ENCODE measurements at places on chromosomes 3 and 15. TPM values are rescaled to one million over a fixed set of nuclear protein-coding genes. Genes with fewer than 3 reads are reported as not detected.

- no peak for DNase-seq
Observed at GRCh38 chr15:83813682-83814081, 159.8 kb downstream of the ADAMTSL3 start.

DNA sequence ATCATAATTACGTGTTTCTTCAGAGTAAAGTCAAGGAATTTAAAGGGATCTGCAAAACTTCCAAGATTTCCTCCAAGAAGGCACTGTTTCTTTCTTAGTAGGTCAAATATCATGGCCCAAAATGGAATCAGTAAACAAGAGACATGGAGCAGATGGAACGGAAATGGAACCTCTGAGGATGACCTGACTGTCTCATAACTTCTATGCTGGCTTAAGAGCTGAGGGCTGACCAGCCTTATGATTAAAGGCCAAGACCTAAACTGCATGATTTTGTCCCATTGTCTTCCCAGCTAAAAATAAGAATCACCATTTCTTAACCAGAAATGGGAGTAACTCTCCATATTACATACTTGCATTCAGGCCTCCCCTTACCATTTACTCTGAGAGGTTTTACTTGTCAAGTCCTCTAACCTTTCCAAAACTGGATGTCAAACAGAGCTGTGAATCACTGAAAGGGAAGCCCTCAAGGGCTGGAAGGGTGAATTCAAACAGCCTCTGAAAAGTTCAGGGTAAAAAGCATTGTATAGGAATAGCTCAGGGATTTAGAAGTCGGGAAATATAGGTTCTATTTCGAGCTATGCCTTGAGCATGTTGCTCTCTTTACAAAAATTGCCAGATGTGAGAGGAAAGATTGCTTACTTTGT lies 103.7 kb downstream of the MEIS2 start:
- DNase-seq: no peak

GRCh38 chr15:64934023-64934422 lies 22.3 kb downstream of the ANKDD1A start:
- no peak for DNase-seq

DNA sequence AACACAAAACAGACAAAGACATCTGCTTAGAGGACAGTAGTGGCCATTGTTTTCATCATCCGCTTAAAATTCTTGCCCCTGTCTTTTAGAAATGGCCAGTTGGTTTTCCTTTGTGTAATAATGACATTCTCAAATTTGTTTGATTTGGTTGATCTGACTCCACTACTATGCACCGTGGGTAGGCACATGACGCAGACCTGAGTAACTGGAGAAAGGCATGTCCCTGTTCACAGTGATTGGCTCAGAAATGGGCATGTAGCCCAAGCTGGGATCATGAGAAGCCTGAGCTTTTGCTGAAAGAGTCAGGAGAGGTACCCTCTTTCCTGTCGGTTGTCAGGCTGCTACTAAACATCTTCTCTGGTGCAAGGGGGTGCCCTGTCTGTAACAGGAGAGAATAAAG lies 36.6 kb upstream of the MAGI1 start:
- no peak for DNase-seq

The CHDH gene
- 3.7 TPM for polyA plus RNA-seq

The SRGAP3 gene
- polyA plus RNA-seq: 2.6 TPM

The MYL3 gene
- 1.5 TPM for polyA plus RNA-seq

GRCh38 chr3:68854170-68854569 lies 78.2 kb downstream of the TAFA4 start:
- DNase-seq: no peak

The GPR149 gene
- polyA plus RNA-seq: not detected

DNA sequence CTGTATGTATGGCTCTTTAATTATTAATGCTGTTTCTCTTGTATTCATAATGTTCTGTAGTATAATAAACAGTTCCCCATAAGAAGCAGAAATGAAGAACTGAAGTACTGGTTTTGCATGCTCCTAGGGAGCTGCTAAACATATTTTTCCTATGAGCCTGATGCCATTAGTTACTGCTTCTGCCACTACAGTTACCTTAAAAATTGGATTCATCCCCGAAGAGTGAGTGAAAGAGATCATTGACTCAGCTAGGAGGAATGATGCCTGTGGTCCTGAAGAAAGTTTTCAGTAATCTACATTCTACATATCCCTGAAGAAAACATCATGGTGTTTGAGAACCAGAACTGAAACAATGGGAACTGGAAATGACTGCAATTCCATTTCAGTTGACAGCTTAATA lies 37.1 kb upstream of the ST3GAL6 start:
- DNase-seq: no peak

GRCh38 chr15:49741712-49742111 lies 120.9 kb downstream of the DTWD1 start:
- peak; percentile 22 for DNase-seq

GRCh38 chr15:43943511-43943910 lies 116.7 kb downstream of the WDR76 start:
- DNase-seq: no peak

DNA sequence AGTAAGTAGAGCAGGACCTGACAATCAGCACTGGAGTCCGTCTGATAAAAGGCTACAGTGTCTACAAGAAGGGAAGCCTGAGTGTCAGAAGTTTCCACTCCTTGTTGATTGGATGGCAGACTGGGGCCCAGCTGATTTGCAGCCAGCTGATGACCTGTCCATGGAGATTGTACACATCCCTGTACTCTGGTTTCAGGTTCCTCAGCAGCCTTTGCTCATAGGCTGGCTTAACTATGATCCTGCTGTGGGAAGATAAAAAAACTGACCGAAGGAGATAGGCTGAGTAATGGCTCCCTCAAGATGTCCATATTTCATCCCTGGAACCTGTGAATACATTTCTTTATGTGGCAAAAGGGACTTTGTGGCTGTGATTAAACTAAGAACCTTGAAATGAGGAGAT lies 11.7 kb upstream of the LACTB start:
- DNase-seq: no peak

GRCh38 chr15:52408823-52409222 lies 113.2 kb upstream of the MYO5C start:
- DNase-seq: no peak

DNA sequence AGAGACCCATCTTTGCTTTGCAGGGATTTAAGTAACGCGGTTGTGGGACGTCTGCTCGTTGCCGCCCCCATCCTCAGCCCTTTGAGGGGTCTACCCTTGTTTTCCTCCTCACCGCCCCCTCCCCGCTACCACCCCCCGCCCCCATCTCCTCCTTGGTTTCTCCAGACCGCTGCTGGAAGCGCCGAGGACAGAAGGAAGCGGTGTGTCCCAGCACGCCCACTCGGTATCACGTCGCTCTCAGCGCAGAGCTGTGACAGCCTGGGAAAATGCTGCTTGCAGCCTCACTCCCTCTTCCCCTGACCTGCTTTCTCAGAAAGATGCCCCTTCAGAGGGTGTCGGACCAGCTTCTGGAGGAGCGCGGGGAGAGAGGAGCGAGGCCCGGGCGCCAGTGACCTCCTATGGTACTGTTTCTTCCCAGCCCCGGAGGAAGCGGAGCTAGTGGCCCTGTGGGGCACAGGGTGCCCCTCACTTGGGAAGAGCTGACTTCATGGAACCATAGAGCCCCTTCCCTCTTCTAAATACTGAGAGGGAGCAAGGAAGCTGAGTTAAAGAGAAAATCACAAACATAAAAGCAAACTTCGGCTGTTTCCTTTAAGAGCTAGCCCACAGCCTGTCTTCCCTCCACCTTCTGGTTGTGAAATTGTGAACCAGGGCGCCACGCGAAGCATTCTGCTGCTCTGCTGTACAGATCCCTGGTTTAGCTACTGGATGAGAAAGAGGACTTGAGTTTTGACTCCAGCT lies 698 bp downstream of the IL1RAP start:
- peak; percentile 73 for DNase-seq

DNA sequence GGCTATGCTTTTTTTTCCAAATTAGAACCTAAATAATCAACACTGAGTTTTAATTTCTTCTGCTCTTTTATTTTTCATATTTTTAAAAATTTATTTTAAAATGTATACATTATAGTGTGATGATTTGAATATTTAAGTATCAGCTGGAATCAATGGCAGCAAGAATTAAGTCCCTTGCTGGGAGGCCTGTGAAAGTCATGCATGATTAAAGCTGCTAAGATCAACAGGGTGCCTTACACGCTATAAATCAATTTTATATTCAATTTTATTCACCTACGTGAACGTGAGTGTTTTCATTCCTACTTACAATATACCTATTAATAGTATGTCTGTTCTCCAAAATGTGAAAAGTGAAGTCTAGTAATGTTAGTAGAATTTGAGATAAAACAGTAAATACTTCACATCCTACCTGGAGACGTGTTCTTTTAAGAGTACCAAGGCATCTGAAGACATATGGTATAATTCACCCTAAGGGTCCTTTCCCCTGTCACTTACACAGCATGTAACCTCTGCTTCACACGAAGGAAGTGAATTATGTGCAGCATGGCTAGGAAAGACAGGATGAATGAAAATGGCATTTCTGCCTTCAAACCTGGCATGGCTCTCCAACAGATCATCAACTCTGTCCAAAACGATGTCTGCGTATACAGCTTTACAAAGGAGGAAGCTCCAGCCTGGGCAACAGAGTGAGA lies 640.4 kb upstream of the ROBO1 start:
- no peak for DNase-seq

- DNase-seq: no peak
Observed at GRCh38 chr3:157605356-157605755, 102.1 kb upstream of the VEPH1 start.

DNA sequence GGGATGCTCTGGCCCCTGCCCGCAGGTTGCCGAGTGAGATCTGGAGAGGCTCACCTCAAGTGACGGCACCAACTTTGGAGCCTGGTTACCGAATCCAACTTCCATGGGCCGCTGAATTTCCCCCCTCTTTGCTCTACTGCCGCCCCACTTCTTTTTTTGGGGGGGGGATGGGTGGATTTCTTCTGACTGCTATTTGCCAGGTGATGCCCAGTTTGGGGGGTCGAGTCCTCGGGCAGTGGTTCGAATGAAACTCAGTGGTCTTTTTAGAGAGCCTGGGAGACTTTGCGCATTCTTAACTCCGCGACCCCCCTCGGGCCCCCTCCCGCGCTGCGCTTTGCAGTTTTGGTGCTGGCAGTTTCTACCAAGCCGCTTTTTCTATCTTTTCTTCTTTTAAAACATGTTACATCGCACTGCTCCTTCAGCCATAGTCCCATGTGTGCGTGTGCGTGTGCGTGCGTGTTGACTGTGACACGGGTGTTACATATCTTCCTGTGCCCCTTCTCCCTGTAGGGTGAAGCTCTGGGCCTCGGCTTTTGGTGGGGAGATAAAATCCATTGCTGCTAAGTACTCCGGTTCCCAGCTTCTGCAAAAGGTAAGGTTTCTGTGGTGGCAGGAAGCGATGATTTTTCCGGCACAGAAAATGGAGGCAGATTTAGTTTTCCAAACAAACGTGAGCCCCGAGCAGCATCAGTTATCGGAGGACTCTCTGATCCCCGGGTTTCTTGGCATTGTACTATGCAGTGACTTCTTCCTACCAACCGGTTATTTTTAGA lies 837 bp downstream of the CACNA2D3 start:
- DNase-seq: no peak

The GOLGA6D gene
- polyA plus RNA-seq: not detected

- DNase-seq: no peak
Observed at GRCh38 chr3:21041621-21042020, 709.4 kb downstream of the ZNF385D start.

- peak; percentile 37 for DNase-seq
Observed at GRCh38 chr3:78857494-78858111, 910.2 kb downstream of the ROBO1 start.

- DNase-seq: no peak
Observed at GRCh38 chr15:56678571-56678970, 54.7 kb downstream of the ZNF280D start.

GRCh38 chr3:177672252-177672911 lies 475.1 kb upstream of the TBL1XR1 start:
- DNase-seq: no peak

- DNase-seq: no peak
Observed at GRCh38 chr15:39393575-39394335, 187.1 kb upstream of the THBS1 start.

The PLCL2 gene
- 1.0 TPM for polyA plus RNA-seq

All from stomach (tissue), 19 donors.